Uterus (tissue), 4 donors: ENCODE measurements at places on chromosomes 11 and 22.
A peak's percentile ranks its signal among the peaks of the same experiment; 100 is the strongest.

- no peak for DNase-seq
- no peak overlapping the region for H3K4me3 ChIP-seq
- H3K27ac ChIP-seq = no peak overlapping the region
- H3K4me1 ChIP-seq = no peaks in the 10 kb centered on the region
- no peaks in the 10 kb centered on the region for H3K27me3 ChIP-seq
These were observed 117.8 kb upstream of the C11orf87 start for GRCh38 chr11:109304159-109304558.

GRCh38 chr11:74417860-74418508, 19.8 kb upstream of the PGM2L1 start:
- H3K27ac ChIP-seq = peak overlapping the region; percentile 78
- no peak overlapping the region for H3K4me3 ChIP-seq
- H3K36me3 ChIP-seq = no peaks in the 10 kb centered on the region
- DNase-seq = no peak
- H3K4me1 ChIP-seq = no peaks in the 10 kb centered on the region
- no peaks in the 10 kb centered on the region for H3K27me3 ChIP-seq

GRCh38 chr22:28180804-28181731, 262.0 kb upstream of the PITPNB start:
- no peak overlapping the region for H3K4me3 ChIP-seq
- H3K36me3 ChIP-seq = no peaks in the 10 kb centered on the region
- no peak for DNase-seq
- H3K4me1 ChIP-seq = no peaks in the 10 kb centered on the region
- H3K27me3 ChIP-seq = no peaks in the 10 kb centered on the region
- peak overlapping the region; percentile 1 for H3K27ac ChIP-seq

- no peaks in the 10 kb centered on the region for H3K27me3 ChIP-seq
- H3K4me1 ChIP-seq = no peaks in the 10 kb centered on the region
These were observed 15.5 kb upstream of the MS4A12 start for GRCh38 chr11:60477035-60477445.

GRCh38 chr11:68753300-68753699, 2.0 kb upstream of the TESMIN start:
- H3K4me1 ChIP-seq = no peaks in the 10 kb centered on the region
- H3K27ac ChIP-seq = no peak overlapping the region
- no peaks in the 10 kb centered on the region for H3K27me3 ChIP-seq

- H3K4me1 ChIP-seq = no peaks in the 10 kb centered on the region
- H3K27me3 ChIP-seq = no peaks in the 10 kb centered on the region
- no peaks in the 10 kb centered on the region for H3K36me3 ChIP-seq
- DNase-seq = no peak
These were observed 55.7 kb downstream of the MYO18B start for GRCh38 chr22:25797498-25798290.

- no peak for DNase-seq
- no peaks in the 10 kb centered on the region for H3K4me1 ChIP-seq
- no peak overlapping the region for H3K4me3 ChIP-seq
- no peaks in the 10 kb centered on the region for H3K36me3 ChIP-seq
These were observed 237.0 kb downstream of the MIAT start for GRCh38 chr22:26894362-26894761.

DNA sequence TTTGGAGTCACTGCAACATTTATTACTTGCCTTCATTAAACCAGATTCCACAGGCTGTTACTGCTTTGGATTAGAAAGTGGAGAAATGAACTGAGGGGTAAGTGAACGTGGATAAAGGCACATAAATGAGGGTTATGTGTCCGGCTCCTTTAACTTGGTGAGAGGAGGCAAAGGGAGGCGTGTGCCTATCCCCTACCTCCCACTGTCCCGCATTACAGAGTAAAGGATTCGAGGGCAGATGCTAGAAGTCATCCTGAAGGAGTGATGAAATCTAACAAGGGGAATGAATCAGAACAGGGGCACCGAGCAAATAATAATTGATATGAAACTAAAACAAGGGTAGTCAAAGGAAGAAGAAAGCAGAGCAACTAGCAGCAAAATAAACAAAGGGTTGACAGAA, 147.2 kb downstream of the GRIA4 start:
- DNase-seq = no peak
- no peak overlapping the region for H3K4me3 ChIP-seq
- H3K27me3 ChIP-seq = no peaks in the 10 kb centered on the region

- no peak for DNase-seq
- no peak overlapping the region for H3K4me3 ChIP-seq
- no peaks in the 10 kb centered on the region for H3K4me1 ChIP-seq
- H3K27me3 ChIP-seq = no peaks in the 10 kb centered on the region
These were observed 130.5 kb downstream of the MED15 start for GRCh38 chr22:20637750-20638506.

DNA sequence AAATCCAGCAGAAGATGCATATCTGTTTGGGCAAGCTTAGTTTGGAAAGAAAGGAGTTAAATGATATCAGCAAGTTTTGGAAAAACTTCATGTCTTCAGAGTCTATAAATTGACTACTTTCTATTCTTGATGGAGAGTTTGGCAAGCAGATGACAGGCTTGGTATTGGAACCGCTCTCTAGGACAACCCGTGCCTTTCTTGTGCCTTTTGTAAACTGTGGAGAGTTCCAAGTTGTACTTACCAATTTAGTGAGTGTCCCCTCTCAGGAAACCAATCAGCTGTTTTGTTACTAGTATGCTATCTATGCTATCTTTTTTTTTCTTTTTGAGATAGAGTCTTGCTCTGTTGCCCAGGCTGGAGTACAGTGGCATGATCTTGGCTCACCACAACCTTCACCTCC, 43.7 kb upstream of the CTTN start:
- no peaks in the 10 kb centered on the region for H3K27me3 ChIP-seq
- no peaks in the 10 kb centered on the region for H3K4me1 ChIP-seq
- no peak for DNase-seq
- H3K27ac ChIP-seq = no peak overlapping the region

DNA sequence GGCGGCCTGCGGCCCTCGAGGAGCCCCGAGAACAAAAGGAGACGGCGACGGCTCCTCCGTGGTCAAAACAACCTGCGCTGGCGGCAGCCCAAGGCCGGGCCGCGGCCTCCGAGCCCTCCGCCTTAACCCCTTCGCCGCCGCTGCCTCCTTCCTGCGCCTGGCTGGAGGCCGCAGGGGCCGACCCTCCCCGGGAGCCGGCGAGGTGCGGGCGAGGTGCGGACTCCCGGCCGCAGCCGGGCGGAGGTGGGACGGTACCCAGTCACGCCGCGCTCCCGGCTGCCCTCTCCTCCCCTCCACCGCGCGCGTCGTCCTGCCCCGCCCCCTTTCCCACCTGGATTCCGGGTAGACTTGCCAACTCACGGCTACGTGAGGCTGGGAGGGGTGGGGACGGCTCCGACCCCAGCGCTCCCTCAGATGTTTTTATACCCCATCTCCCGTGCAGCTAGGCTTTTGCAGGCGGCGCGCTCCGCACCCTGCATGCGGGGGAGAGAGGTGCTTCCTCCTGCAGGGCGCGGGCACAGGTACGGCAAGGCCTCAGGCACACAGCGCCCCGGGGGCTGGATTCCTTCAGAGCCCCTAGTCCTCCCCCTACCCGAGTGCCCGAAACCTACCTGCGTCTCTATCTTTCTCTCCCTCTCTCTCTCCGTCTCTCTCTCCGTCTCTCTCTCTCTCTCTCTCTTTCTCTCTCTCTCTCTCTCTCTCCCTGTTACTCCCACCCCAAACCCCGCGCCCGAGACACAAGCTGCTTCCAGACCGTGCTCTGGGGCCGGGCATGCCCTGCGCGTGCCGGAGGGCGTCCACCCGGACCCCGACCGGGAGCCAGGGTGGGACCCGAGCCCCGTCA, 2.0 kb downstream of the PDGFB start:
- H3K36me3 ChIP-seq = no peaks in the 10 kb centered on the region
- no peak for DNase-seq
- peak overlapping the region; percentile 66 for H3K27ac ChIP-seq
- no peaks in the 10 kb centered on the region for H3K27me3 ChIP-seq
- H3K4me3 ChIP-seq = peak overlapping the region; percentile 43

- H3K4me3 ChIP-seq = no peak overlapping the region
- no peaks in the 10 kb centered on the region for H3K27me3 ChIP-seq
- H3K27ac ChIP-seq = no peak overlapping the region
- H3K36me3 ChIP-seq = no peaks in the 10 kb centered on the region
These were observed 35.5 kb upstream of the GAB4 start for GRCh38 chr22:17043521-17043920.
